Caco-2 (cell line): ENCODE measurements at places on chromosomes 2 and 18.

DNA sequence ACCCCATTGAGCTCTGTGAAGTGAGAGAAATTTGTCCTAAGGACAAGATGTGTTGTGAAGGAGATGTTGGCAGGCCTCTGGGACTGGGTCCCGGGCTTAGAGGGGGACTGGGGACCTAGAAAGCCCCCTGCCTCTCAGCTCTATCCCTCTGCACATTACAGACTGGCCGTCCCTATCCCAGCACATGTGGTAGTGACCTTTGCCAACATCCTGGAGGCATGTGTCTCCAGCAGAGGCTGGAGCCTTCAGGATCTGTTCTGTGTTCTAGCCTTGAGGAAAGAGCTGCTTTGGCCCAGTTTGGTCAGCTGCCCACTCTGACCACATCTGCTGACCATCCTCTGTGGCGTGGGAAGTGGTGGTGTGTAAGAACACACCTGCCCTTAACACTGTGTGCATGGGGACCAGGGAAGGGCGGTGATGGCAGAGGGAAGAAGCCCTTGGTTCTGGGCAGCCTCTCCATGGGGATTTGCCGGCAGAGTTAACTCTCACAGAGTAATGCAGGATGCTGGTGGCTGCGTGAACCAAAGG is 33.4 kb downstream of the NCK2 start:
- H3K27ac ChIP-seq, result no peak overlapping the region
- peaks cover 2% of the 10 kb centered on the region for H3K36me3 ChIP-seq
- no peaks in the 10 kb centered on the region for H3K27me3 ChIP-seq
- H3K4me1 ChIP-seq, result no peaks in the 10 kb centered on the region
- H3K4me3 ChIP-seq, result no peak overlapping the region

DNA sequence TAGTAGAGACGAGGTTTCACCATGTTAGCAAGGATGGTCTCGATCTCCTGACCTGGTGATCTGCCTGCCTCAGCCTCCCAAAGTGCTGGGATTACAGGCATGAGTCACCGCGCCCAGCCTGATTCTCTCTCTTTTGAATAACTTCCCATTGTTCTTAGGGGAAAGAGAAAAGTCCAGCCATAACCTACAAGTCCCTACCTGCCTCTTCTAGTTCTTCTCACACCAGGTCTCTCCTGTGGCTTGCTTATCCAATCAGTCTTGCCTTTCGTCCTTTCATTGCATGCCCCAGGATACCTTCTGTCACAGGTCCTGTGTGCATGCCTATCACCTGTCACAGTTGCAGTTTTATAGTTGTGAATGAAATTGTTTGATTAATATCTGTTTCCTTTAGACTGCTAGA is 148.1 kb downstream of the SLC4A3 start:
- DNase-seq, result no peak
- no peak overlapping the region for H3K4me3 ChIP-seq
- no peak overlapping the region for H3K27ac ChIP-seq
- H3K36me3 ChIP-seq, result no peaks in the 10 kb centered on the region
- no peaks in the 10 kb centered on the region for H3K4me1 ChIP-seq
- H3K27me3 ChIP-seq, result peaks cover 2% of the 10 kb centered on the region

DNA sequence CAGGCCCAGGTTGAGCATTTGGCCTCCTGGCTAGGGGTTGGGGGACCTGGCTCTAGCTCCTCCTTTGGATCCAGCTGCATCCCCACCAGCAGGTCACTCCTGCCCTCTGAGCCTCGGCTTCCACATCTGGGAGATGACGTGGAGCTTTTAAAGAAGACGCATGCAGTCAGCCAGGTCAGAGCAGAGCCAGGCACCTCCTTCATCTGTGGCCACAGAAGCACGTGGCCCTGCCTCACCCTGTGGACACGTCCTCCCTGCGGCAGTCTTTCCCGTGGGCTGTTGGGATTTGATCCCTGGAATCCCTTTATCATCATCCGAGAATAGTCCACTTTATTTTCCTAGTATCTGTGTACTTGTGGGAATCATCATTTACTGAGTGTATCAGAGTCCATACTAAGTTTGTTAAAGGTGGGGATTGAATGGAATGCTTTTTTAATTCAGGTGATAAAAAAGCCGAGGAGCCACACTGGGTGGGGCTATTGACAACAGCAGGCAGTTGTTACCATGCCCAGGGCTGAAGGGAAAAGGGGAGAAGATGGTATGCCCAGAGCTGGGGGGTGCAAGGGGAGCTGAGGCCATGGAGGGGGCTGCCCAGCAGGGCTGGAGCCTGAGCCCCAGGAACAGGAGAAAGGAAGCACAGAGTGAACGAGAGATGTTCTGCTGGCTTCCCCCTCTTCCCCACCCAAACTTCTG is 170.1 kb downstream of the LAMA1 start:
- no peaks in the 10 kb centered on the region; the same call in none of the 2 replicates for H3K36me3 ChIP-seq
- H3K27ac ChIP-seq, result no peak overlapping the region
- no peak for DNase-seq

GRCh38 chr2:222582928-222583327 is 73.0 kb downstream of the FARSB start:
- DNase-seq, result no peak
- no peaks in the 10 kb centered on the region for H3K27me3 ChIP-seq
- no peaks in the 10 kb centered on the region; the same call in 1 of the 2 replicates for H3K36me3 ChIP-seq
- H3K4me3 ChIP-seq, result no peak overlapping the region

- no peaks in the 10 kb centered on the region for H3K27me3 ChIP-seq
- no peak overlapping the region for H3K27ac ChIP-seq
- no peak for DNase-seq
- no peaks in the 10 kb centered on the region; the same call in 1 of the 2 replicates for H3K36me3 ChIP-seq
- H3K4me1 ChIP-seq, result no peaks in the 10 kb centered on the region
Observed at GRCh38 chr2:3193443-3194330, 183.9 kb downstream of the EIPR1 start.

- H3K4me3 ChIP-seq, result no peak overlapping the region
- H3K4me1 ChIP-seq, result no peaks in the 10 kb centered on the region
- no peak for DNase-seq
Observed at GRCh38 chr2:425947-426346, 138.1 kb upstream of the ALKAL2 start.

DNA sequence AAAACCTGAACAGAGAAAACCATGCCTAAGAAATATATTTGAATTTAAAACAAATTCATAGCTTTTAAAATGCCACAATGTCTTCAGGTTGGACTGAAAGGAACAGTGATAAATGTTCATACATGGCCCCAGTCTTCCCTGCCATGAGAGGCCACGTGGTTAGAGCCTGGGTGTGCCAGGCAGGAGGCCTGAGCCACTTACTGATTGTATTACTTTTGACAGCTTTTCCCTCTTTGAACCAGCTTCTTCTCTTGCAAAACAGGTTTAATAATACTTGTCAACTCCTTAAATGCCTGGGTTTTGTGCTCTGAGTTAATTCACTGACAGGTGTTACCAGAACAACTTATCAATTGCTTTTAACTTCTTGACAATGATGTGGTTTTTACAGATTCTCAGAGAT is 27.0 kb downstream of the RBKS start:
- H3K4me3 ChIP-seq, result no peak overlapping the region
- no peak overlapping the region for H3K27ac ChIP-seq
- H3K4me1 ChIP-seq, result peaks cover 16% of the 10 kb centered on the region
- H3K36me3 ChIP-seq, result no peaks in the 10 kb centered on the region
- DNase-seq, result no peak

GRCh38 chr2:234165421-234165820 is 114.9 kb downstream of the SPP2 start:
- no peak for DNase-seq
- peak overlapping the region; percentile 43 for H3K27ac ChIP-seq
- peaks cover 58% of the 10 kb centered on the region for H3K4me1 ChIP-seq
- no peaks in the 10 kb centered on the region for H3K27me3 ChIP-seq
- H3K36me3 ChIP-seq, result no peaks in the 10 kb centered on the region
- no peak overlapping the region for H3K4me3 ChIP-seq

DNA sequence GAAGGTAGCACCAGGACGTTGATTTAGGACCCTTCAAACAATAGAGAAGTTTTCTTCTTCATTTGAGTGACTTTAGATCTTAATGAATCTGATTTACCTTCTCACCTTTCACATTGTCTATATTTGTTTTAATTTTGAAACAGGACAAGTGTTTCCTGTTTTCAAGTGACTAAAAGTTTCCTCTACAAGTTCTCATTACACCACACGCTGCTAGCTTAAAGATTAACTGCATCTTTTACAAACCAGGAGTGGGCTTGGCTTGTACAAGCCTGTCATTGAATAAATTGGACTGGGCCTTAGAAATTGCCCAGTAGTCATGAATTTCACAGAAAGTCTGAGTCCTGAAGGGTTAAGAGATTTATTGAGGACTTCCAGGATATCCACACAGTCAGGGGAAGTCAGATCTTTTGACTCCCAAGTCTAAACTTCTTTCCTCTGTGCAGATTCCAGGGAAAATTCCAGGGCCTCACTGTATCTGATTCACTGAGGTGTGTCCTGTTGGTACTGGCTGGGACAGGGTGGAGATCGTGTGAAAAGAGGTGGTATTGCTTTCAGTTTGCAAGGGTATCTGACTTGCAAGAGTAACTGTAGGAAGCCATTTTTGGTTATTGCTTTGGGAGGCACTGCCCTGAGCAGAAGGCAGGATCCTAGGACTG is 3.4 kb downstream of the SGPP2 start:
- H3K4me3 ChIP-seq, result no peak overlapping the region
- peaks cover 4% of the 10 kb centered on the region; the same call in 1 of the 2 replicates for H3K27me3 ChIP-seq
- DNase-seq, result no peak

- no peak overlapping the region for H3K4me3 ChIP-seq
- no peak for DNase-seq
- no peaks in the 10 kb centered on the region for H3K27me3 ChIP-seq
- no peaks in the 10 kb centered on the region; the same call in 1 of the 2 replicates for H3K4me1 ChIP-seq
- no peaks in the 10 kb centered on the region for H3K36me3 ChIP-seq
- no peak overlapping the region for H3K27ac ChIP-seq
Observed at GRCh38 chr2:77831060-77831459, 308.9 kb upstream of the LRRTM4 start.

- DNase-seq, result no peak
- H3K36me3 ChIP-seq, result no peaks in the 10 kb centered on the region
- no peak overlapping the region for H3K4me3 ChIP-seq
- peak overlapping the region; percentile 27 for H3K27ac ChIP-seq
- H3K27me3 ChIP-seq, result no peaks in the 10 kb centered on the region
Observed at GRCh38 chr2:138724729-138725459, 55.3 kb downstream of the NXPH2 start.
